Activated CD8-positive, alpha-beta memory T cell treated with anti-CD3 and anti-CD28 coated beads for 48 hours (primary cell): ENCODE measurements at places on chromosomes 5 and 9.
A peak's percentile ranks its signal among the peaks of the same experiment; 100 is the strongest.

GRCh38 chr5:164671640-164672039 is 1166.2 kb downstream of the MAT2B start:
- DNase-seq = no peak

DNA sequence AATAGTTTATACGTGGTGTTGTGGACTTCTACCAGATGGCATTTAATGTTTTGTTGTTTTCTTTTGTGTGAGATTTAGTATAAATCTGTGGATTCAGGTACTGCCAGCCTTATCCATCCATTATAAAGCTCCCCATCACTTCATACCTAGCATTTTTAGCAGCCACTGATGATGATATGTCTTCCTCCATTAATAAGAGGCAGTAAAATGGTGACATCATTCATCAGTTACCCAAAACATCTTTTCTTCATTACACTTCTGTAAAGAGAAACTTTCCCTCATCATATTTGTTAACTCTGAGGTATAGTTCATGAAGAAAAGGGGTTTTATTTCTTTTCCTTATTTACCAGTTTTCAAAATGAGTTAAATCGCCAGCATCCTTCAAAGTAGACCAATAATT is 19.4 kb downstream of the CHD1 start:
- no peak for DNase-seq

DNA sequence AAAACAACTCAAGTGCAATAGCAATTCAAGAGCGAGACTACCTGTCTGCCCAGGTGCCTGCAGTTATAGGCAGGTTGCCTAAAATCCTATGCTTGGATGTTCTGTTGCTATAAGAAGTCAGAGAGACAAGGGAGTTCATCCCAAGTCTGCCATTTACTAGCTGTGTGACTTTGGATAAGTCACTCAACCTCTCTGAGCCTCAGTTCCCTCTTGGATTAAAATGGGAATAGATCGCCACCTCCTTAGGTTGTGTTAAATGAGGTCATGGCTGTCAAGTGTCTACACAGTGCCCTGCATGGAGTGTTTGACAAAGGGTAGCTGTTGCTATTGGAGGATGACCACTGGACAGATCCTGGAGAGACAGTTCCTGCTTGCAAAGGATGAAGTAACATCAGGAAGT is 1.3 kb upstream of the ZBTB34 start:
- no peak for DNase-seq

- no peak for DNase-seq
Measured at GRCh38 chr5:151134228-151134627, 23.4 kb downstream of the ANXA6 start.

DNA sequence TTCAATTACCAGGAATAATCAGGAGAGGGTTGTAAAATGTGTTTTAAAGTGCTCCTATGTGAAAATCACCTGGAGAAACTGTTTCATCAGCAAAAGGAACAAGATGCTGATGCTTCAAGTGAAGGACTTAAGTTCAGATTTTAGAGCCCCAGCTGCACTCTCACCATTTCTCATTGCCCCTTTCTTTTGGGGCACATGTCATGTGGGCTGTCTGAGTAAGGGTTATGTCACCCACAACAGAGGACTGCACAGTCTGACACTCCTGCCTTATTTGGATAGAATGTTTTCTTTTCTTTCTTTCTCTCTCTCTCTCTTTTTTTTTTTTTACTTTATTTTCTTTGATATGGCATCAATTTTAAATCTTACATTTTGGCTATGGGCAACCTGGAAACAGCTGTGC is 204.1 kb upstream of the EFNA5 start:
- DNase-seq = no peak

GRCh38 chr9:37311938-37312708 is 110.4 kb upstream of the GRHPR start:
- no peak for DNase-seq

- DNase-seq = no peak
Measured at GRCh38 chr5:150644058-150644457, 3.6 kb downstream of the SYNPO start.

GRCh38 chr9:35945341-35946018 is 12.5 kb downstream of the OR2S2 start:
- DNase-seq = no peak

DNA sequence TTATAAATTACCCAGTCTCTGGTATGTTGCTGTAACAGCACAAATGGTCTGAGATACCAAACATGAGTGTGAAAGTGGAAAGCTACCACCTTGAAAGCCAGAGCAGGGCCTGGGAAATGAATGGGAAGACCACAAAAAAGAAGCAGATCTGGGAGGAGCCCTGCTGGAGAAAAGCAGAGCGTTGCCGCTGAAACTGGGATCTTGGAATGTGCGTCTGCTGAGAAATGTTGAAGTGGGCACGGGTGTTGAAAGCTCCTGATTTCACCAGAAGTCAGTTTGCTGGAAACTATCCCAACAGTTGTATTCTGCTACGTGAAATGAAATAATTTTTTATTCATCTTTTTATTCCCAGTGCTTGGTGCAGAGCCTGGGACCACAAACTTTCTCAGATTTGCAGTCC is 40.0 kb downstream of the NUDT12 start:
- DNase-seq = no peak

DNA sequence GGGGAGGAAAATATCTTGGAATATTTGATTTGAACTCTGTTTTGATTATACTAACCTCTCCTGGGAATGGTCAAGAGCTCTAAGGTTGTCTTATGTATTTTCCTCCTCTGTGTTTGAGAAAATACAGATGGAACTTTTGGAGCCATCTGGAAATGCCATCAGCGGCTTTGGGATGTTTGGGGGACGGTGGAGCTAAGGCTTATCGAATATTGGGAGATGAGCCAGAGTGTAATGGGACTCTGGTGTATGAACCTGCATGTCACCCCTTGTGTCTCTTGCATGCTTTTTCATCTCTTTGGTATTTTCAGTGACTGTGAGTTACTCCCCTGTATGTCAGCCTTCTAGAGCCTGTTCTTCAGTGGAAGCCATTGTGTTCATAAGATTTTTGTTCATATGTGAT is 180.0 kb upstream of the OTULINL start:
- DNase-seq = no peak

- DNase-seq = no peak
Measured at GRCh38 chr9:115364991-115365390, 247.0 kb upstream of the TNC start.

DNA sequence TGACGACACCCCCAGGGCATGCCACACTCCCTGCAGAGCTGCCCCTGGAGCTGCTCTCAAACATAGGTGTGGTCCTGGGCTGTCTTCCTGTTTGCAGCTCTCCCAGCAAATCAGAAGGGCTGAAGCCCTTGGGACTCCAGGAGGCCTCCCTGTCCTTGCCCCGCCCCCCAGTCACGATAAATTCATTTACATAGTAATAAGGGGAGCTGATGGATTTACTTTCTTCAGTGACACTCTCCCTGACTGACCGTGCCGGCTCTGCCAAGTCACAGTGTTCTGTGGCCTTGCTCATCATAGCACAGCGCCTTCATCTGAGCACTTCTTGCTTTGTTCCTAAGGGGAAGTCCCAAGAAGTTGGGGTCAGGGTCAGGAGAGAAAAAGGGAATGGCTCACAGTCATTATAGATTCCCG is 121.4 kb downstream of the ENC1 start:
- no peak for DNase-seq

DNA sequence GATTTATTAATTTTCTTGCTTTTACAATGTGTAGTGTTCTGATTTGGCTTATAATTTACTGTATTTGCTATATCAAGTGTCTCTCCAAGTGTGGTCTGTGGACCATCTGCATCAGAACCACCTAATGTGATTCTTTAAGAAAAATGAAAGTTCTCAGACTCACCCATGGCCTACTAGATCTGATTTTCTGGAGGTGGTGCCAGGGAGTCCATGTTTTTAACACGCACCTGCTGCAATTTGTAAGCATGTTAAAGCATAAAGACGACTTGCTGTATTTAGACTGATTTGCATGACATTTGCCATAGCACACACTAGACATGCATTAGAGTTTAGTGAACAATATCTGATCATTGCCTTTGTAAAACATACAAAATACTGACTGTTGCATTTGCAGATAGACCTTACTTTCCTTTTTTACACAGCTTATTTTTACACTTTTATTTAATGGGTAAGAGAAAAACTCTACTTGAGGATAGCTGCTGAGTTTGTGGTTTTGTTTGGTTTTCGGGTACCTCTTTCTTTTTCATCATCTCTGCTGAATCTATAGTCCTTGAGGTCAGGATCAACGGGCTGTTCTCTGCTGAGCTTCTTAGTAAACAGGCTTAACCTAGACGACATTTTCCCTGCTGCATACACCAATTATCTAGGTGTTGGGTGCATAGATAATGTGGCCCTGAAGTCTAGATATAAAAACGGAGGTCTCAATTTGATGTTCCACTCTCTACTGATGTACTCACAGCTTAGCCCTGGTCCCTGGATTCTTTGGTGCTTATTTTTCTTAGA is 138.0 kb upstream of the ZNF366 start:
- no peak for DNase-seq

GRCh38 chr5:145854651-145855258 is 18.1 kb downstream of the GRXCR2 start:
- DNase-seq = no peak

DNA sequence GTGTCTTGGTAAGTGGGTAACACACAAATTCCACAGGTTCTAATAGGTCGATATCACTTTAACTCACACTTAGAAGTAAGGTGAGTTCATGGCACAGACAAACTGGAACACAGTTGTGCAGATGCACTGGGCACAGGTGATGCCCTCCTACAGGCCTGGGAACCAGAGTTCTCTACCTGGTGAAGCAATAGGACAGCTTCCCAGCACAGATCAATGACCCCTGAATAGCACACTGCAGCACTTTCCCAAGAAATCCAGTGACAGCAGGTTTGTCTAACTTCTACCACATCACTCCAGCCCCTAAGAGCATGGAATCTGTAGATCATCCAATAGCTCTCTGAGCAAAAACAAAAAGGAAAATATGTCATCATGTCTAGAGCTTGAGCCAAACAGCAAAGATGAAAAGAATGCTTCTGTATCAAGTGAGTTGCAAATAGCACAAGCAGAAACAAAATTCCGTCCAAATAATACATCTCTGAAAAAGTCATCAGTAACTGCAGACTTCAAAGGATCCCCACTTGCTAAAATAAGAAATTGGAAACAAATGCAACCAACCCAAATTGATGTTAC is 33.5 kb downstream of the MOCS2 start:
- no peak for DNase-seq

DNA sequence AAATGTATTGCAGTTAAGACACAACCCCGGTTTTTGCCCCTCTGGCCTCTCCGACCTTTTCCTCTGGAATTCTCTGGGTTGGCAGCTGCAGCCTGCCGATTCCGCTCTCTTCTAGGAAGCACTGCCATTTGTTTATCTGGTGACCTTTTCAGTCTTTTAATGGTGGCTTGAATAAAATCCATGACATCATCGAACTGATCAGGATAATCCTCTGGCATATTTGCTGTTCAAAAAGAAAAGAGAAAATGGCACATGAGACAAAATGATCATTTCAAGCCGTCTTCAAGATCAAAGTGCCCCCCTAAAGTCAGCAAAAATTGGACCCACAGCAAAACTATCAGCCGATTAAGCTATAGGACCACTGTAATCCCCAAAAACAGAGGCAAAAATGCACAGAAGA is 23.9 kb downstream of the GDNF start:
- no peak for DNase-seq

DNA sequence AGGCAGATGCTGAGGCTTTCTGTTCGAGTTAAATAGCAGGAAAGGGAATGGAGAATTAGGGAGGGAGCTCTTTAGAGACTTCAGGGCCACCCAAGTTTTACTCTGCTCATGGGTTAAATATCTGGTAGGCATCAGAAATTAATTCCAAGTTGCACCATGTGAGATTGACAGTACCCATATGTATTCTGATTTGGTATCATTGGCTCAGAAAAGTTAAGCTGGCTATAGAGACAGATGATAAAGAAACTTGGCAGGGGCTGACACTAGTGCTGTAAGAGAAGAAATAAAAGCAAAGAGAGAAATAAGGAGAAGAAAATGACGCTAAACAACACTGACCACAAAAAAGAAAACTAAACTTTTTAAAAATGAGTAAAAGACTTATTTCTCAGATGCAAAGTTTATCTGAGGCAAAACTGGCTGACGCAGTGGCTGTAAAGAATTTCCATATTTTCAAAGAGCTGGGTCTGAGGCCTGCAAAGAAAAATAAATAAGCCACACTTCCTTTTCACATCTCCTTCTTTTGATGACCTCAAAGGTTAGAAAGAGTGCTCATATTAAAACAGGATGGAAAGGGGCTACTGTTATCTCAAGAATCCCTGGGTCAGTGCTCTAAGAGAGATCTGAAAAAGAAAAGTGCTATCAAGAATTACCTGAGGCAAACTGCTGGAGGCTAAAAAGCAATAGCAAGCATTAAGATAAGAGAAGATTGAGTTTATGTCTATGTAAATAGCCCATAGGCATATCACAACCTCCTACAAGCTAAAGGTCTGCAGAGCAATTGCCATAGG is 399.0 kb upstream of the MEF2C start:
- DNase-seq = no peak

- no peak for DNase-seq
Measured at GRCh38 chr5:149603920-149604319, 22.6 kb downstream of the ARHGEF37 start.

GRCh38 chr5:154698763-154699162 is 56.4 kb upstream of the LARP1 start:
- DNase-seq = no peak

DNA sequence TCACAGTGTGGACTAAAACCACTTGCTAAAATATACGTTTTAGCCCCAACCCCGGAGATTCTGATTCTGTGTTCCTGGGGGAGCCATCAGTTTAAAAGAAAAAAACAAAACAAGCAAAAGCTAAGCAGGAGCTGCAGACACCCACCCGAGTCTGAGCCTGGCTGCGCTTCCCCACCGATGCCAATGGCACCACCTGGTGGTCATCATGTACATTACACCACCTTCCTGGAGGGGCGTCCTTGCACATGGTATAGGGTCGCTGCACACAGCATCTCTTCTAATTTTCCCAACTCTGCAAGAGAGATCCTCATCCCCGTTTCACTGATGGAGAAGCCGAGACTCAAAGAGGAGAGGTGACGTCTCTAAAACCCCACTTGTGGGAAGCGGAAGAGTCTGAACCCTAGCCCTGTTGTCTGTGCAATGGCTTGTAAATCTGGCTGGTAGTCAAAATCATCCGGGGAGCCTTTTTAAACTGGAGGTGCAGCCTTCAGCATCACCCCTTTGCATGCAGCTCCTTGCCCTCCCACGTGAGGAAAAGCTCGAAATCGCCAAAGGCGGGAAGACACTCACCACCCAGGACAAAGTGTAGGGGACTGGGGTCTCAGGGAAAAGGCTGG is 23.1 kb upstream of the CNOT6 start:
- peak; percentile 36 for DNase-seq

- no peak for DNase-seq
Measured at GRCh38 chr5:65100911-65101631, 332.3 kb downstream of the CWC27 start.

GRCh38 chr9:90770182-90770738 is 31.4 kb upstream of the SYK start:
- DNase-seq = no peak

DNA sequence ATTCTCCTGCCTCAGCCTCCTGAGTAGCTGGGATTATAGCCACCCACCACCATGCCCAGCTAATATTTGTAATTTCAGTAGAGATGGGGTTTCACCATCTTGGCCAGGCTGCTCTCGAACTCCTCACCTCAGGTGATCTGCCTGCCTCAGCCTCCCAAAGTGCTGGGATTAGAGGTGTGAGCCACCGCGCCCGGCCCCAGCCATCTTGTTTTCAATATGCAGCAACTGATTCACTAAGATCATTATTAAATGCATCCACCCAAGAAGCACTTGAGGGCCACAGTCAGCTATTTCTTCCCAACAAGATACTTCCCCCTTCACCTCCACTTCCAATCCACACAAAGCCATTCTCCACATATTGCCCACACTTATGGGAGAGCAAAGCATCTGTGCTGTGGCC is 115.8 kb downstream of the BNC2 start:
- DNase-seq = no peak
